ENCODE measurements at places on chromosomes 2 and 18.

DNA sequence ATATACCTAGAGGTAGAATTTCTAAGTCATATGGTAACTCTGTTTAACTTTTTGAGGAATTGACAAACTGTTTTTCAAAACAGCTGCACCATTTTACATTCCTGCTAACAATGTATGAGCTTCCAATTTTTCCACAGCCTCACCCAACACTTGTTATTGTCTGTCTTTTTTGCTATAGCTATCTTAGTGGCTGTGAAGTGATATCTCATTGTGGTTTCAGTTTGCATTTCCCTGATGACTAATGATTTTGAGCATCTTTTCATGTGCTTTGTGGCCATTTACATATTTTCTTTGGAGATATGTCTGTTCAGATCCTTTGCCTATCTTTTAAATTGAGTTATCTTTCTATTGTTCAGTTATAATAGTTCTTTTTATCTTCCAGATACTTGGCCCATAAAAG, 273.8 kb downstream of the AGPS start:
- no peak for DNase-seq

GRCh38 chr2:98649135-98649991, 41.0 kb downstream of the UNC50 start:
- DNase-seq = peak; percentile 85

- DNase-seq = no peak
These were observed 143.4 kb upstream of the CYP26B1 start for GRCh38 chr2:72291059-72291458.

DNA sequence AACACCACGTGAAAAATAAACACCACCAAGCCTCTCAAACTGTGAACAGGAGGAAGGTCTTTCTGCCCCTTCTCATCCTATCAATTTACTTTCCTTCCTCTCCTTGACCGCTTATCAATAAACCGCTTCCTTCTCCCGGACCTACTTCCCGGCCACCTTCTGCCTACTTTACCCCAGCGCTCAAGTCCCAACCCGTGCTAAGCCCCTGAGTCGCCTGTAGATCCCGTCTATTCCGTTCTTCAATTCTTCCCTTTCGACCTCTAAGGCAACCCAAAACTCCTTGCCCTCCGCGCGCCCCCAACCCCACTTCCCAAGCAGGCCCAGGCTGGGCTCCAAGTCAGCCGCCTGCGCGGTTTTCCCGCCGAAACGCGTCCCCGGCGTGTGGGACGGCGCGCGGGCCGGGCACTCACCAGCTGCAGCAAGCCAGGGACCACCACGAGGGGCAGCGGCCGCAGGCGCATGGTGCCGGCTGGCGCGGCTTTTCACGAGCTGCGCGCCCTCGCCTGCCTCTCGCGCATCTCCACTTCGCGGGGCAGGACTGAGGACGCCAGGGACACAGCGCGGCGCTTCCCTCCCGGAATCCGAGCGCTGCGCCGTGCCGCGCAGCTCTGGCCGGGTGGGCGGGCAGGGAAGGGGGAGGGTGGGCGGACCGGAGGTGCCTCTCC, at the start of gene NXPH2:
Gene NXPH2 (minus strand): TSS at position 610 of the 665 bp plus-strand sequence. CDS start 149 bp downstream, at position 461.
- no peak for DNase-seq

- DNase-seq = no peak
These were observed 677.7 kb upstream of the CELF4 start for GRCh38 chr18:38243291-38243690.

DNA sequence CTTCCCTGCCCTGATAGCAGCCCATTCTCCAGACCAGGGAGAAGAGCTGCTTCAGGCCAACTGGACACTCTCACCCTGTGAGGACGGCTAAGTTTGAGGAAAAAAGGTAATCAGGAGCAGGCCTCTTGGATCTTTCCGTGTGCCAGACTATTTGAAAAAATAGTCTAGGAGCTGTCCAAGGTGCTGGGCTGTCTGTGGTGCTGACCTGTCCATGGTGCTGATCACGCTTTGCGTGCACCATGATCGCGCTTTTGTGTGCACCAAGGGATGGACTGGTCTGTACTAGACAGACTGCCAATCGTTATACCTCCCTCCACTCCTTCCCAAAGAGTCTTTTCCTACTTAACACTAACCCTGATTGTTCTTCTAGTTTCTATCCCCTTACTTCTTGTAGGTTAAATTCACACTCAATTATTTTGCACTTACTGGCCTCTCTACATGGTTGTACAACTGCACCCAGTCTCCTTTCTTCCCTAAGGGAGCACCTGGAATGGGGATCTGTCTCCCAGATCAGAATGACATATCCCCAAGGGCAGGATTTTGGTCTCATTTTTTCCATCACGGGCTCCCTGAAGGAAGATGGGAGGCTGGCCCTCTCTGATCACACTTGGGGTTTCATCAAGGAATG, 295.4 kb downstream of the CELF4 start:
- DNase-seq = peak; percentile 82

GRCh38 chr2:82675186-82675585, 1783.9 kb downstream of the SUCLG1 start:
- DNase-seq = no peak

- no peak for DNase-seq
These were observed 28.9 kb downstream of the NYAP2 start for GRCh38 chr2:225428360-225428759.

- DNase-seq = no peak
These were observed 124.2 kb downstream of the RPRM start for GRCh38 chr2:153354377-153354776.

GRCh38 chr2:19364014-19364413, 5.6 kb upstream of the OSR1 start:
- no peak for DNase-seq

GRCh38 chr18:55097456-55098170, 138.4 kb upstream of the CCDC68 start:
- DNase-seq = peak; percentile 87

DNA sequence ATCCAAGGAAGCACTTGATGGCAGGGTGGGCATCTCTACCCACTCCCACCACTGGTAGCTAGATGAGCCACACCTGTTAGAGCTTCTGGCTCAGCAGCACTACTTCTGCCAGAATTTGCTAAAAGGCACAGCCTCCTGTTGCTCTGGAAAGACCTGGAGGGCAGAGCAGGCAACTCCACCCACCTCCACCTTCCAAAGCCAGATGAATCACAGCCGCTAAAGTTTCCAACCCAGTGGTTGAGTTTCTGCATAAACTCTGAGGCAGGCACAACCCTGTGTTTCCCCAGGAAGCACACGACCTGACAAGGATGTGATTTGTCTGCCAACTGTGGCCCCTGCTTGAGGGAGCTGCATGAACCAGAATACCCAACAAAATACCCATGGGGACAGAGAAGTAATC, 111.6 kb upstream of the GCFC2 start:
- DNase-seq = no peak

- no peak for DNase-seq
These were observed 3.6 kb upstream of the OTOS start for GRCh38 chr2:240143801-240144648.

- no peak for DNase-seq
These were observed 2069.6 kb upstream of the CELF4 start for GRCh38 chr18:39635192-39635591.

- DNase-seq = no peak
These were observed 154.3 kb downstream of the EIPR1 start for GRCh38 chr2:3223080-3223923.

GRCh38 chr2:215870986-215871385, 142.4 kb downstream of the MREG start:
- DNase-seq = no peak

- DNase-seq = no peak
These were observed 338.1 kb downstream of the CTNNA2 start for GRCh38 chr2:79850912-79851311.

- DNase-seq = no peak
These were observed 44.1 kb upstream of the TTC39C start for GRCh38 chr18:23970161-23971096.

- no peak for DNase-seq
These were observed 30.5 kb downstream of the ZAP70 start for GRCh38 chr2:97743913-97744312.

- DNase-seq = no peak
These were observed 17.1 kb downstream of the FAM178B start for GRCh38 chr2:96969321-96969720.

GRCh38 chr2:32777714-32778113, 149.9 kb downstream of the TTC27 start:
- no peak for DNase-seq

DNA sequence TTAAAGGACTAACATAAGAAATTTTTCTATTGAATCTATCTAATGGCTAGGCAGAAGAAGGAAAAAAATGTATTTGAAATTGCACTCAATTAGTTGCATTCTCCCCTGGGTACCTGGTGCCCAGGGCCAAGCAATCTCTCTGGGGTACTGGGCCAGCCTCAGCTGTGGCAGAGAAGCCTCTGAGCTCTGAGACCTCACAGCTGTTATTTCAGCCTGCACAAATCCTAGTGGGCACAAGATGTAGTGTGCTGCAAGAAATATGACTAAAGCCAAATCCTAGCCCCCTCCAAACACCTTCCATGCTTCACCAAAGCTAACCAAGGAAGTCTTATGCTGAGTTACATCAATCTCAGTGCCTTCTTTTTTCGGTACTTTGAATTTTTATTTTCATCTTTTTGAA, 478.4 kb downstream of the STK39 start:
- DNase-seq = no peak

DNA sequence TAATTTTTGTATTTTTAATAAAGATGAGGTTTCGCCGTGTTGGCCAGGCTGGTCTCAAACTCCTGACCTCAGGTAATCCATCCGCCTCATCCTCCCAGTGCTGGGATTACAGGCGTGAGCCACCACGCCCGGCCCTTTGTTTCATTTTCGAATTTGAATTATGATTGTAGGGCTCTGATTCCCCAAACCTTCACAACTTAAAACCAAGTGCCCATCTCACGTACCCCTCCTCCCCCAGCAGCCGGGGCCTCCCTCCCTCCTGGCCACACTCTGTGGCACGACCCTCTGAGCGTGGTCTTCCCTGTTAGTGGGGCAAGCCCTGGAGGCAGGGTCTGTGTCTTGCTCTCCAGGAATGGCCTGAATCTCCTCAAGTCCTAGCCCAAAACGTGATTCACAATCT, 166.5 kb downstream of the ASB1 start:
- no peak for DNase-seq
